ENCODE measurements at places on chromosomes 2 and 18.
A peak's percentile ranks its signal among the peaks of the same experiment; 100 is the strongest.

DNA sequence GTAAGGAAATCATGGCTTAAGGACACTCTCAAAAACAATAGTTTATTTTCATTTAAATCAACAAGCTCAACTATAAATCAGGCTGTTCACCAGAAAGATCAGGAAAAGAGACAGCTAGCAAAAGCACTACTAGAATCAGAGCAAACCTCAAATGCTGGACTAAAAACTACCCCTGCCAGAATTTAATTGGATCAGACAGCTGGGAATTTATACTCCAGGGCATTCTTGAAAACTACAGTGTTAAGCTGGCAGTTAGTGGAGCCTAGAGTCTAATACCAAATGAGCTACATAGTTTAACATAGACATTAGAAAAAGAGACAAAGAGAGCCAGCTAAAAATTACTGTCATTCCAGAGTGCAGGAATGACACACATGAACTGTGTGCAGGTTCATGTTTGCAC is 1016.4 kb upstream of the CRIM1 start:
- no peak for DNase-seq

DNA sequence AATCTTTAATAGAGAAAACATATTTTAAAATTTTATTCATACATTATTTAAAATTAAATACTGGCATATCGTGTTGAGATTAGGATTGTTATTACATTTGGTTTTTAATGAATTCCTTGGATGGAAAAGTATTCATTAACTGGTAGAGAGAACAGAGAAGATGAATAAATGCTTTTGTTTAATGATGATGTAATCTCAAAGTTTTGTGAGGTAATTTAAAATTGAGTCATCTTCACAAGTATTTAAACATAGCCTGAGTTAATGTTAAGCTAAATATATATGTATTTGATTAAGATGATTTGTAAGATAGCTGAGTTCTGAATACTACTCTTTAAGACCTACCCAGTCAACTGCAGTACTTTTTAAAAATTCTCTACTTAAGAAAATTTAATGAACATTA is 713.4 kb upstream of the VRK2 start:
- no peak for DNase-seq

GRCh38 chr2:49914281-49914680 is 760.0 kb upstream of the FSHR start:
- no peak for DNase-seq

DNA sequence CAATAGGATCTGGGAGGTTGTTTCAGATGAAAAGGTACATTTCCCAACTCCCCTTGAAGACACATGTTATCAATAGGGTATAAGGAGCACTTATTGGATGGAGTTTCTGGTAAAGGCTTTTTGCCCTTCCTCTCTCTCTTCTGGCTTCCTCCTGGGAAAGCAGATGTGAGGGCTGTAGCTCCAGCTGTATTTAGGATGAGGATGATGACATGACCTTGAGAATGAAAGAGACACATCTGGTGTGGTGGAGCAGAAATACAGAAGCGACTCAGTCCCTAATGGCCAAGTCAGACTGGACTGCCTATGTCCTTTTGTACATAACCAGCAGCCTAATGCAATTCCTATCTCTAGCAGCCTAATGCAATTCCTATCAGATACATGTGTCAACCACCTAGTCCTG is 100.9 kb upstream of the NXPH2 start:
- no peak for DNase-seq

DNA sequence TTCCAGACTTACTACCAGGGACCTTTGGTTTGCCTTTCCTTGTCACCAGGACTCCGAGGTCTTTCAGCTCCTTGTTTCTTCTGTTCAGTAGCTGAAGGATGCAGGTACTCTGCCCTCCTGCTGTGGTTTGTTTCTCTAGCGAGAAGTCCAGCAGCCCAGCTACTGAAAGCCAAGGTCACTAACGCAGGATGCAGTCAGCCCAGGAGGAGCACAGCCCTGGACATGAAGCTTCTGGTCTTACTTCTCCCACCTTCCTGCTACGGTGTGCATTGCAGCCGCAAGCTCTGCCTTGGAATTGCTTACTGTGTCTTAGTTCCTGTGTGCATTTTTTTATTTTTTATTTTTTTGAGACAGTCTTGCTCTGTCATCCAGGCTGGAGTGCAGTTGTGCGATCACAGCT is 62.4 kb downstream of the DGKD start:
- DNase-seq, result no peak

GRCh38 chr2:190791976-190792575 is 88.5 kb upstream of the GLS start:
- no peak for DNase-seq

DNA sequence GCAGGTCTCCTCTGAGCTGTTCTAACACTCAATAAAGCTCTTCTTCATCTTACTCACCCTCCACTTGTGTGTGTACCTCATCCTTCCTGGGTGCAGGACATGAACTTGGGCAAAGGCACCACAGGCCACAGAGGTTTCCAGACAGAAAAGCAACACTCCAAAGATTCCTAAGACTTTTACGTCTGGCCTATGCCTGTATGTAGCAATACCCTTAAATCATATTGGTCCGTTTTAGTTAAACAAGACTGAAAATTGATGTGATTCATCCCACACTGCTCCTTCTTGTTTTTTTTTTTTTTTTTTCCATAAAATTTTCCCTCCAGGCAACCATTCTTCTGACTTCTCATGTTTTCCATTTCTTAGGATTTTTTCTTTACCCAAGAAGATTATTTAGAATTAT is 404.3 kb downstream of the PID1 start:
- no peak for DNase-seq

- DNase-seq, result no peak
Measured at GRCh38 chr2:57450170-57450569, 596.4 kb upstream of the VRK2 start.

- no peak for DNase-seq
Measured at GRCh38 chr2:232540441-232541041, 1.0 kb downstream of the CHRNG start.

DNA sequence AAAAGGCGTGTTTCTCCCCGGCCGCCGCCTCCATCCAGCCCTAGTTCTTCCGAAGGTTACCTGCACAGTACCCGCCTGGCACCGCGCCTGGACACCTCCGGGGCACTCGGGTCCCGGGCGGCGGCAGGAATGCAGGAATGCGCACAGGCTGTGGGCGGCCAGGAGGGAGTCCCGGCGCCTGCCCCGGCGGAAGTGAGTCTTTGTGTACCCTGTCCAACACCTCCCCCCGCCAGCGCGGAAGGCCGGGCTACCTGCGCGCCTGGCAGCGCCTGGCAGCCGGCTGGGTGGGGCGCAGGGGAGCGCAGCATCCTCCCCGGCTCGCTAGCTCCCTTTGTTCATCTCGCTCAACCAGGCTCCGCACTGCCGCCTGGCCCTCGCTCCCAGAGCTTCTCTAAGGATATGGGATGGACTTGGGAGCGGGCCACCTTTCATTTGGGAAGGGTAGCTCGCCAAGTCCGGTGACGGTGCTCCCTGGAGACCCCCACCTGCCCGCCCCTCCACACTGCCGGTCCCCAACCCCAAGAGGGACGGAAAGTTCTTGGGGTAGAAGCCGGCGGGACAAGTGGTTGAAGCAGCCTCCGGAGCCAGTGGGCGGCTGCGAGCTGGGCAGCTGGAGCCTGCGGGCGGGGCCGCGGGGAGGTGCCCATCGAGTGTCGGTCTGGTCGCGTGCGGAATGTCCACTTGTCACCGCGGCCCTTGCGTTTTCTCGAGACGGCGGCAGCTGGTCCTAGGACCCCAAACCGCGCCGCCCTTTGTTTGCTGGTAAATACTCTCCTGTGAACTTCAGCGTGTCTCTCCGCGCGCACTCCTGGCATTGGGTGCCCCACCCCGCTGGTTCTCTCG is 1.2 kb upstream of the ST6GAL2 start:
- no peak for DNase-seq

DNA sequence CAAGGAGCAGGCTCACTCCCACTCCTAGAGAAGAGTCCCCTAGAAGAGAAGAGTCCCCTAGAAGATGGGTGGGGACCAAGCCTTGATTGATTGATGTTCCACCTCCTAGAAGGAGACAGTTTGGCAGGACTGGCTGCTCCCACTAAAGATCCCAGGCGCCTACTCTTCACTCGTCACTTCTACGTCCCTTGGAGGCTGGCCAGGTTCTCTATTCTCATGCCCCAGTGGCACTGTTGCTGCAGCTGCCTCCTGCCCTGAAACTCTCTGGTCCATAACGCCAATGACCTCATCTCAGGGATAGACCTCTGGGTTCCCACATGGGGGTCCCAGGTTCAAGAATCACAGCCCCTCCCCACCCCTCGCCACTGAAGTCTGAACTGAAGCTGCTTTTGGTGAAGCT is 2.5 kb upstream of the SP140L start:
- no peak for DNase-seq

- no peak for DNase-seq
Measured at GRCh38 chr2:63791387-63791786, 50.3 kb upstream of the UGP2 start.

DNA sequence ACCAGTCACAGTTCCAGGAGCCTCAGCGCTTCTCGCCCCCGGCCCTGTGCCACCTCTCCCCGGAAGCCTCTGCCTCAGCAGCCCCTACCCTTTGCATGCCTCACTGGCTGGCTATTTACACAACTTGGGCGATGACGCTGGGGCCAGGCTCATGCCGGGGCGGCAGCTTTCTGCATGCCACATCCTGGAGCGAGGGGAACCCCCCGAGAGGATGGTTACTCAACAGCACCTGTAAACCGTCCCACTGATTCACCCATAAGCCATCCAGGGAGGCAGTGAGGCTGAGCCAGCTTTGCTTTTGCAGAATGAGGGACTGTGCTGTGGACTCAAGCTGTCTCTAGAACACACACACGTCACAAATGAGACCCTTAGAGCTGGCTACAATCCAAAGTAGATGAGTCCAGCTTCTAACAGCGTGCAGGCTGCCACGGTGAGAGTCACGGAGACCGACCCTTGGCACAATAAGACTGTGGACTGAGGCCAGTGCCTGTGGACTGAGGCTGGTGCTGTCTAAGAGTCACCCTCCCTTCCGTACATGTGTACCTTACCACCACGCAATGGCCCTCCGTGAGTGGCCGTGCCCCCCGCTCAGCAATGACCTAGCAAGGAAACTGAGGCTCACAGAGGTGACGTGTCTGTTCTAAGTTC is 45.6 kb upstream of the ODC1 start:
- peak; percentile 50 for DNase-seq

GRCh38 chr2:12935222-12935621 is 218.5 kb downstream of the TRIB2 start:
- no peak for DNase-seq

GRCh38 chr2:240921311-240921994 is 15.3 kb downstream of the CROCC2 start:
- no peak for DNase-seq

DNA sequence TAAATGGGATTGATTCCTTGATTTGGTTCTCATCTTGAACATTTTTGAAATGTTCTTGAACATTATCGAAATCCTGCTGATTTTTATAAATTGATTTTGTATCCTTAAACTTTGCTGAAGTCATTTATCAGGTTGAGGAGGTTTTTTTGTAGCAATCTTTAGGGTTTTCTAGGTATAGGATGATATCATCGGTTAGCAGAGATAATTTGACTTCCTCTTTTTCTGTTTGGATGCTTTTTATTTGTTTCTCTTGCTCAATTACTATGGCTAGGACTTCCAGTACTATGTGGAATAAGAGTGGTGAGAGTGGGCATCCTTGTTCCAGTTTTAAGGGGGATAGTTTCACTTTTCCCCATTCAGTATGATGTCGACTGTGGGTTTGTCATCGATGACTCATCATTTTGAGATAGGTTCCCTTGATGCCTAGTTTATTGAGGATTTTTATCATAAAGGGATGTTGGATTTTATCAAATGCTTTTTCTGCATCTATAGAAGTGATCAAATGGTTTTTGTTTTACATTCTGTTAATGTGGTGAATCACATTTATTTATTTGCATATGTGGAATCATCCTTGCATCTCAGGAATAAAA is 201.5 kb upstream of the ZSWIM2 start:
- no peak for DNase-seq

DNA sequence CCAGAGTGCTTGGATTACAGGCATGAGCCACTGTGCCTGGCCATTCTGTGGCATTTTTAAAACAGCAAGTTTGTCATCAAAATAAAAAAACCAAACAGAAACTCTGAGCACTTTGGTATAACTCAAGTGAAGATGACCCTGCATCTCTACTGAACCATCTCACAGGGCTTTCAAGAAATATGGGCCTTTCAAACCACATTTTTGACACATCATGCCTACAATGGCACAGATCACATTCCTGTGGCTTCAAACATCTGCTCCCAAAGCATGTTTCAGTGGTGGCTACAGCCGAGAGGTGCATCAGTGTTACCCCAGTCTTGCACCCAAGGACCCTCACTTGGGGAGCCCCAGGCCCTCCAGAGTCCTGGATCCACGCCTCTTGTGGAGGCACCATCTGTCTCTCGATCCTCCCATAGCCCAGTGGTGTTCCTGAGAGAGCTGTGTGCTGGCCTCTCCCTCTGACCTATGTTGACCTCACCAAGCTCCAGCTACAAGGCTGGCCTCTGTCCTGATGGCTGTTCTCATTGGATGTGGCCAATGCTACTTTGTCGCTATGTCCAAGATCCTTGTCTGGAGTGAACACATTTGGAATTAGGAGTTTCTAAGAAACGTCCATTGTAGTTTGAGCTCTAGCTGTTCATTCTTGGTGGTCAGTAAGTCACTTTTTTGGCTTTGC is 55.2 kb upstream of the RALBP1 start:
- DNase-seq, result no peak
